ENCODE measurements at places on chromosomes 12 and 14.

GRCh38 chr14:66242001-66242400 lies 244.2 kb upstream of the CCDC196 start:
- DNase-seq = no peak

GRCh38 chr14:39014460-39014859 lies 88.6 kb downstream of the SEC23A start:
- no peak for DNase-seq

DNA sequence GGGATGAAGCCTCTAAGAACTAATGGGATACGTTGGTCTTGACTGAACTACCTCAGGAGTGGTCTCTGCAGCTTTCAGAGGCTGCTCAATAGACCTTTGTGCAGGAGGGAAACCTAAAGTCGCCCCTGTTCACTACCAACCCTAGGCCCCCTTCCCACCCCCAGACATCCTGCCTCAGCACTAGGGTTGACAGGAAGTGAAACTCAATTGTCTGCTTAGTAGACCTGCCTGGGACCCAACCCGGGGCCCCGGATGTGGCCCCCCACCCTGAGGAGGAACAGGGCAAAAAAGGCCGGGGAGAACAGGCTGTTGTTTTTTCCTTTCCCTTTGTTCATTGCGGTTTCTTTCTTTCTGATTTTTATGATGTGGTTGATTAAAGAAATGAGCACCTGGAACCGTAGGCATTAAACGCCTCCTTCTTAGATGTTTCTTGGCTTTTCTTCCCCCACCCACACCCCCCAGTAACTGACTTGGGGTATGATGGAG lies 1.6 kb upstream of the DGKA start:
- DNase-seq = no peak

DNA sequence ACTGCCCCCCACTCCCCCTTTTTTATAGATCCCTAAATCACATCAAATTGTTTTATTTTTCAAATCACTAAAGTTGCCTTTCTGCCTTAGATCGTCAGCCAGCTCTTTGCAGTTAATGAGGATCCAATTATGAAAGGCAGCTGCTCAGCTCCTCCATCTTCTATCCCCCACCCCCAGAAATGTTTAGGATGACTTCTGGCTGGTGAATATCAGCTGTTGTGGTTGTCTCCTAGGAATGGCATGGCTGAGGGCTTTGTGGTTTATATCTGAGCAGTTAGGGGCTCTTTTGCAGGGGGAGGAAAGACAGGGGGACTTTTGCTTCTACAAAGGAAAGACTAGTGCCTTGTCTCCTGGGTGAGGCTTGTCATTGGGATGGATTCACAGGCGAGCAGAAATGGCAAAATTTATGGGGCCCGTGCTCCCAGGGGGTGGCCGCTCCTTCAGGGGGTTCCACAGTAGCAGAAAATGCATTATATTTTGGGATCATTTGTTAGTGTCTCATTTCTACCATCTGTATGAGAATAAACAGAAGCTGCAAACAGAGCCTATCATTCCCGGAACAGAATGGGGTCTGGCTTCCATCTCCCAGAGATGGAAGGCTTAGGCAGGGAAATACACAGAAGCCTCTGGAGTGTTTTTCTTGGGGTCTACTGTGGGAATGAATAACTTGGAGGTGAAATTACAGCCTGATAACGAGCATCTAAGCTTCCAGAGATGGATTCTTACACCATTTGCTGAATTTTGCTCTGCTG lies 6.5 kb downstream of the JDP2 start:
- DNase-seq = no peak

GRCh38 chr14:46034305-46034704 lies 617.3 kb downstream of the RPL10L start:
- DNase-seq = no peak

GRCh38 chr12:49882248-49882850 lies 21.4 kb downstream of the FAIM2 start:
- no peak for DNase-seq

- no peak for DNase-seq
These were observed 113.7 kb downstream of the ESRRB start for GRCh38 chr14:76489667-76490066.

- no peak for DNase-seq
These were observed 6.3 kb downstream of the GPHN start for GRCh38 chr14:66514213-66514612.

- no peak for DNase-seq
These were observed 1.1 kb downstream of the IFNG start for GRCh38 chr12:68158432-68158831.

DNA sequence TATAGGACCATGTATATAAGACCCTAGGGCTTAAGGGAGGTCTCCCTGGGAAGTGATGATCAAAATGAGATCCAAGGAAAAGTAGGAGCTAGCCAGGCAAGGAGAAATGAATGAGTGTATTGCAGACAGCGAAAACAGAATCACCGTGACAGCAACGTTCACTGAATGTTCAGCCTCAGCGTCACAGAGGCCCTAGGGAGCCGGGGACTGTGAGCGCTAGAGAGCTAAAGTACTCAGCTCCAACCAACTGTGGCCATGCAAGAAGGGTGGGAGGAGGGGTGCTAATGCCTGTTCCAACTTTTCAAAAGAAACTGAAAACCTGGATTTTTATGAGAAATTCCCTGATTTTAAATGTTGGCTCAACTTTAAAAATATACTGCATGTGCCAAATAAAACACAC lies 105.5 kb upstream of the CCND2 start:
- DNase-seq = no peak
